ENCODE measurements at places on chromosomes 1 and 21.
A peak's percentile ranks its signal among the peaks of the same experiment; 100 is the strongest.

- no peak for DNase-seq
These were observed 25.6 kb downstream of the XCL2 start for GRCh38 chr1:168518201-168518689.

- DNase-seq: peak; percentile 50
These were observed 50.5 kb upstream of the EPS8L3 start for GRCh38 chr1:109814223-109814622.

GRCh38 chr1:78743626-78744025 lies 94.0 kb downstream of the IFI44 start:
- DNase-seq: no peak

GRCh38 chr1:43423672-43424550 lies 29.8 kb downstream of the HYI start:
- DNase-seq: no peak

GRCh38 chr1:228136901-228137300 lies 3.2 kb upstream of the GUK1 start:
- no peak for DNase-seq

DNA sequence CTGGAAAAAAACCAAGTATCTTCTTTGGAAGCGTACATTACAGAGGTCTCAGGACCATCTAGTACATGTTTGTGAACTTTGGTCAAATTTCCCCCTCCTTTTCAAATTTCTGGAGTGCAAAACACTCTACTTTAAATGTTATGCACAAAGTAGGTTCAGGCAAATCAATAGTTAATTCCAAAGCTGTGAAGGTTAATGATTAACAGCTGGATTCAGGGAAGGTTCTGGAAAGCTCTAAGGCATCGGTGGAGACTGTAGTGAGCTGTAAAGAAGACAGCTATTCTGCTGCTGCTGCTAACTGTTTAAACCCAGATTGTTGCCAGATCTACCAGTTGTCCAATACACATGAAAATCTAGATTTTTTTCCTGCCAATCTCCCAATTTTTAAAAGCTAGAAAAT lies 70.9 kb downstream of the ELAVL4 start:
- no peak for DNase-seq

- DNase-seq: no peak
These were observed 28.2 kb downstream of the GPR88 start for GRCh38 chr1:100565937-100566699.

DNA sequence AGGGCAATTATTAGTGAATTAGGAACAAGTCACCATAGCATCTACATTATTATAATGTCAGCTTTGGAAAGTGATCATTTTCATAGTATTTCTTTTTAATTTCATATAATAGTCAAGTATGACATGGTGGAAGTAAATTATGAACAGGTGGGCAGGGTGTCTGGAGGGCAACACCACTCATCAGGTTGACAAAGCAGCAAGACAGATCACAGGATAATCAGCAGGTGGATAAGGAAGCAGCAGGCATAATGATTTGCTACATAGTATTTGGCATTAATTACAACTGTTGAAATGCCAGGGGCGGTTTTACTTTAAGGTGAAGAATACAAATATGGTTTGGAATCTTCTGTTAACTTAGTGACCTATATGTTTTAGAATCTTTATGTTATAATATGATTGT lies 1342.2 kb downstream of the PLA2G4A start:
- DNase-seq: no peak

DNA sequence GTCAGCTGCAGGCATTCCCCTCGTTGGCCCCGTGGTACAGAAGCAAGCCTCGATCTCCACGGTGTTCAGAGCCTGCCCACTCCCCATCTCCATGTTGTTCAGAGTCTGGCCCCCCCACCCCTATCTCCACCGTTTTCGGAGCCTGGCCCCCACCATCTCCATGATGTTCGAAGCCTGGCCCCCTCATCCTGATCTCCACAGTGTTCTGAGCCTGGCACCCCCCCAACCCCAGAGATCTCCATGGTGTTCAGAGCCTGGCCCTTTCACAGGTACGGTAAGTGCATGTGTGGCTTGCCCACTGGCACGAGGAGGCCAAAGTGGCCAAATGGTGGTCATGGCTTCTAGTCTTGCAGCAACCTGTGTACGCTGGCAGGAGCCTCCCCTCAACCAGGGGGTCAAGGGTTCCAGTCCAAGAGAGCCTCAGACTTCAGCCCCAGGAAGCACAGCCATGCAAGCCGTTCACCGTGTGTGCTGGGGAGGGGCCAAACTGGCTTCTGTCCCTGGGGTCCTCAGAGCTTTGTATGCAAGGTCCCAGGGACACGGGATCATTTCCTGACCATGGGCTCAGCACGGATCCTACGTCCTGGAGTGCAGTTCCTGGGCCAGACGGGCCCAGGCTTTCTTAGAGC lies 13.3 kb upstream of the PCBP3 start:
- no peak for DNase-seq

GRCh38 chr1:169484683-169485430 lies 887 bp downstream of the SLC19A2 start:
- peak; percentile 20 for DNase-seq

DNA sequence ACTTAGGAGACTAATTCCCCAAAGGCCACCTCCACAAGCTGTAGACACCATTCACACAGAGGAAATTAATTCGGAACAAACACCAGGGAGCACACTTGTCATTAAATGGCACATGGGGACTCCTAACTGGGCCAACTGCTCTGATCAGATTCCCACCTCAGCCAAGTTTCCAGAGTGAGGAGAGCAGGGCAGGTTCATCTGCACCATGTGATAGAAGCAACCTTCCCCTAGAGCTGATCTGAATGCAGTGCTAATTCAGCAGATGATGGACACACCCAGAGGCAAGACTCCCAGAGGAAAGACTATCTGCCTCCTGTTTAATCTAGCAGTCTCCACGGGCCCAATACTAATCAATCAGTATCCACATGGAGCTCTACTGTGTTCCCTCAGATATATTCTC lies 147.0 kb downstream of the VAV3 start:
- DNase-seq: no peak

- DNase-seq: no peak
These were observed 206.3 kb upstream of the KCTD3 start for GRCh38 chr1:215360758-215361157.

GRCh38 chr1:91851130-91852010 lies 34.6 kb downstream of the TGFBR3 start:
- DNase-seq: no peak

GRCh38 chr1:177825276-177825901 lies 144.5 kb downstream of the SEC16B start:
- DNase-seq: no peak

DNA sequence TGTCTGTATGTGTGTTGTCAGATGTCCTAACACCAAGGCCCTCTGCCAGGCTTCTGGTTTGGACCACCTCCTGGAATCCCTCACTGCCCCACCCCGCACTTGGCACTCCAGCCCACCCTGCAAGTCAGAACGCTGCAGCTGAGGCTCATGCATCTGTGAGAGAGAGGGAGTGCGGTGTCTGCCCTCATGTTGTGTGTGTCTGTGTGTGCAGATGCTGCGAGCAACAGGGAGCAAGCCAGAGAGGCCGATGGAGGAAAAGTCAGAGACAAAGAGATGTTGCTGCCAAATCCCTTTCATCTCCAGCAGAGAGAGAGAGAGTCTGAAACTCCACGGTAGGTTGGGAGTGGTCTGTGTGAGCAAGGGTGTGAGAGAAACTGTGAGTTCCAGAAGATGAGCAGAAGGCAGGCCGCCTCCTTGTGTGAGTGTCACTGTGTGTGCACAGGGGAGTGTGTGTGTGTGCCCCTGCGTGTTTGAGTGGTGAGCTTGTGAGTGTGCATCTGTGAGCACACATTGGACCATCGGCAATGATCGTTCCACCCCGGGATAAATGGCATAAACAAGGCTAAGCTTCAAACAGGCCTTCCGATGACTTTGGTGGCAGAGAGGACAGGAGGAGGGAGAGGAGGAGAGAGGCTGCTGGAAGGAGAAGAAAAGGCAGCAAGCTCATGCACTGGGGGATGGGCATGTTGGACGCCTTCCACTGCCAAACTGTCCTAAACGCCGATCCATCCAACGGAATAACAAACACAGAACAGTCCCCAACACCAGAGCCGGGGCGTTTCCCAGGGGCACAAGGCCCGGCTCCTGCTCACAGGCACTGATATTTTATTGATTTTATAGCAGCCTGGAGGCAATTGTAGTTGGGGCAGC lies 99.2 kb upstream of the GRIK3 start:
- no peak for DNase-seq

- DNase-seq: no peak
These were observed 87.9 kb downstream of the PLPP3 start for GRCh38 chr1:56491441-56491840.

DNA sequence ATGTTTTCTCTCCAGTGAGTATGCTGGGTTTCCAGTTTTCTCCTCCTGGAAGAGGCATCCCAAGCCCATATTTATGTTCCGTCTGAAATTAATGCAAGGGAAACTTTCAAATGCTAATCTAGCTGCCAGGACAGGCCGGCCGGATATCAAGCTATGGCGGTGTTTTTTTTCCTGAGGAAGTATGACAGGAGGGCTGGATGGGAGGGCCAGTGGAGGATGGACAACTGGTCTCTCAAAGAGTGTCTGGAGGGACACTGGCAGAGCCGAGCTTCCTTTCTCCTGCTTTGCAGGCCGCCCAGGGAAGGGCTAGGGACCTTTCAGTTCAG lies 212.7 kb downstream of the TRABD2B start:
- DNase-seq: no peak

- no peak for DNase-seq
These were observed 148.7 kb downstream of the PGBD5 start for GRCh38 chr1:230277201-230278025.

DNA sequence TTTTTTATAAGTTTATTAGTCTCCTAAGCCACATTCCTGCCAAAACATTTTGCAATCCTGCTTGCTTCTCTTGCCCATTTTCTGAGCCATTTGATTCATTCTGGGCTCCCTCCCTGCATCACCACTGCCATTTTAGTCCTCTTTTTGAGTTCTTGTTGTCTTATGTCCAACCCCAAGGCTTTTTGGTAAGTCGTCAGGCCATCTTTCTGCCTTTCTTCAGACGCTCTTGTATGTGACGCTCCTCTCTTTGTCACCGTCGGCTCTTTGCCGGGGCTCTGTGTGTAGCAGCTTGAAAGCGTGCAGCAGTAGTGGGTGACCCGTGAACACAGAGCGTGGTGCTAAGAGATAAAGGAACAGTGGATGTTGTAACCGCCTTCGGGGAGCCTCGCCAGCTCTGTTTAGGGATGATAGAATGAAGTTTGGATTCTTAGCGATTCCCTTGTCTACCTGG lies 14.6 kb downstream of the HUNK start:
- no peak for DNase-seq

GRCh38 chr21:34305605-34306604 lies 57.9 kb upstream of the KCNE2 start:
- no peak for DNase-seq

- peak; percentile 55 for DNase-seq
These were observed 5.0 kb upstream of the FCAMR start for GRCh38 chr1:206975306-206975705.

DNA sequence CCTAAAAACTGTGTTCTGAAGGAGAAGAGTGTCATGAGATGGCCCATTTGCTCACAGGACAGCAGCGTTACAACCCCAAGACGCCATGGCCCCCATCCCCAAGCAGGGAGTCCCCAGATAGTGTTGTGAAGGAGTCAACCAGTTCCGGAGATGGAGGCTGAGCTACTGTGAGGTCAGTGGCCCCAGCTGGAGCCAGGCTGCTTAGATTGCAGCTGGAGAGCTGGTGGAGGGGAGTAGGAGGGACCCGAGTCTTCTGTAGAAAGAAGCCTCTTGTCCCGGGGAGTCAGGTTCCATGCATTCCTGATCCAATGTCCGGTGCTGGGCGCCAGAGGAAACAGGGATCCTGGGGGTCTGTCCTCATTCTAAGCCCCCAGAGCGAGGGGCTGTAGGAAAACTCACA lies 93.5 kb upstream of the SIM2 start:
- no peak for DNase-seq

GRCh38 chr1:86530211-86530845 lies 16.6 kb upstream of the CLCA4 start:
- no peak for DNase-seq

DNA sequence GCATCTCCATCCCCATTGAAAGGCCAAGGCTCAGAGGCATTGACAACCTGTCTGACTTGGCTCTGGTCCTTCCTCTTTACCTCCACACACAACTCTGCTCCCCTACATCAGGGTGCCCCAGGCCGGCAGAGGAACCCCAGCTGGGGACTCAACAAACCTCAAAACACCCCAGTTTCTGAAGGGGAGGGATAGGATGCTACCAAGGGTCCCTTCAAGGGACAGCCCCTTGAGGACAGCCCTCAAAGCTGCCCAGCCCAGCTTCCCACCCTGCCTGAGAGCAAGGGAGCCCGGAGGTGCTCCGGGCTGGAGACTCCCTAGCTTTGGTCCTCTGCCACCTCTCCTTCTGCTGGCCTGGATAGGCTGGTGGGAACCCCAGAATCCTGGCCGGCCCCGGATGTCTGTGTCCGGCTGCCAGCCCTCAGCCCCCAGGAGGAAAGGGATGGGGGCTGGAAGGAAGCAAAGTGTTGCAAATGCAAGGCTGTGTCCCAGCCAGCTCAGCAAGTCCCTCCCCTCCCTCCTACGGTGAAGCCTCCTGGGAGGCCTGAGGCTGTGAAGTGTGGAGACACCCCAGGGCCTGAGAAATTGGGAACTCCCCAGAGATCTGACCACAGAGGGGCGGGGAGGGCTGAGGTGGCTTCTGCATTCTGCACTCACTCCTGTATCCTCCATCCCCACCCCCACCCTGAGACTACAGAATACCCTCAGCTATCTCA lies 1.1 kb upstream of the MARCKSL1 start:
- no peak for DNase-seq

GRCh38 chr1:44568128-44568900 lies 106.0 kb downstream of the TMEM53 start:
- no peak for DNase-seq

DNA sequence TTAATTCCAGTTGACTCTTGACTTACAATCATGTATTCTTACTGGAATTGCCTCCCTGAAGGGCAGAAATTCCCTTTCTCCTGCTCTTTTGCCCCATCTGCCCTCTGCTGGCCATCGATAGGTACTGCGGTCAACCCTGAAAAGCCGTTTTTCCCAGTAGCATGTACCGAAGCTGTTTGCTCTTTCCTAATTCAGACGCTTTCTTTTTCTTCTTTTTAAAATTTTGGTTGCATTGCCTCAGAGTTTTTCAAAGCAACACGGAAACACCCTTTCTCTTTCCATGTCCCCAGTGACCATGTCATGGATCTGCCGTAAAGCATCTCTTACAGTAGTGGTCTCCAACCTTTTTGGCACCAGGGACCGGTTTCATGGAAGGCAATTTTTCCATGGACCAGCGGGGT lies 164.2 kb upstream of the C1orf21 start:
- DNase-seq: peak; percentile 36

- DNase-seq: no peak
These were observed 116.2 kb upstream of the ATP1A1 start for GRCh38 chr1:116256875-116257274.

DNA sequence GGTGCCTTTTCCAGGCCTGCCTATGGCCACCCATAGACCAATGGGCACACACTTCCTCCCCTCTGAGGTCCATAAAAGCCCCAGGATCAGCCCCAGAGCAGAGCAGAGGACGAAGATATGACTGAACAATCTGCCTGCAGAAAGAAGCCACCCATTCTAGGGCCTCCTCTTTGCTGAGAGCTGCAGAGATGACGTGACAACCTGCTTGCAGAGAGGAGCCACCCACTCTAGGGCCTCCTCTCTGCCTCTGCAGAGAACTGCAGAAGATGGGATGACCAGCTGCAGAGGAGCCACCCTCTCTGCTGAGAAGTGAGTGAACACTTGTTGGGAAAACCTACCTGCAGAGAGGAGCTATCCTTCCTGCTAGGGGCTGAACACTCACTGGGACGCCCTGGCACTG lies 79.7 kb downstream of the SCMH1 start:
- DNase-seq: no peak

GRCh38 chr1:115412286-115412685 lies 74.2 kb upstream of the NGF start:
- no peak for DNase-seq

GRCh38 chr21:43921979-43922945 lies 57.2 kb downstream of the AGPAT3 start:
- DNase-seq: no peak

Data from NCI-H2171 (cell line).